Erythroblast (primary cell): ENCODE measurements at places on chromosomes 1 and 21.

GRCh38 chr1:94335447-94335846 lies 82.7 kb upstream of the ABCD3 start:
- no peak for DNase-seq

DNA sequence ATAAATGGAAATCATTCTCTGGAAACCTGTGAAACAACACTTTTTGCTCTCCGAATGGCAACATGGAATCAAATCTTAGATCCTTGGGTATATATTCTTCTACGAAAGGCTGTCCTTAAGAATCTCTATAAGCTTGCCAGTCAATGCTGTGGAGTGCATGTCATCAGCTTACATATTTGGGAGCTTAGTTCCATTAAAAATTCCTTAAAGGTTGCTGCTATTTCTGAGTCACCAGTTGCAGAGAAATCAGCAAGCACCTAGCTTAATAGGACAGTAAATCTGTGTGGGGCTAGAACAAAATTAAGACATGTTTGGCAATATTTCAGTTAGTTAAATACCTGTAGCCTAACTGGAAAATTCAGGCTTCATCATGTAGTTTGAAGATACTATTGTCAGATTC lies 45.7 kb downstream of the PTGFR start:
- DNase-seq, result no peak

GRCh38 chr1:205342986-205343385 lies 13.7 kb downstream of the KLHDC8A start:
- no peak for DNase-seq

- no peak for DNase-seq
Observed at GRCh38 chr1:10932088-10932487, 80.4 kb upstream of the TARDBP start.

DNA sequence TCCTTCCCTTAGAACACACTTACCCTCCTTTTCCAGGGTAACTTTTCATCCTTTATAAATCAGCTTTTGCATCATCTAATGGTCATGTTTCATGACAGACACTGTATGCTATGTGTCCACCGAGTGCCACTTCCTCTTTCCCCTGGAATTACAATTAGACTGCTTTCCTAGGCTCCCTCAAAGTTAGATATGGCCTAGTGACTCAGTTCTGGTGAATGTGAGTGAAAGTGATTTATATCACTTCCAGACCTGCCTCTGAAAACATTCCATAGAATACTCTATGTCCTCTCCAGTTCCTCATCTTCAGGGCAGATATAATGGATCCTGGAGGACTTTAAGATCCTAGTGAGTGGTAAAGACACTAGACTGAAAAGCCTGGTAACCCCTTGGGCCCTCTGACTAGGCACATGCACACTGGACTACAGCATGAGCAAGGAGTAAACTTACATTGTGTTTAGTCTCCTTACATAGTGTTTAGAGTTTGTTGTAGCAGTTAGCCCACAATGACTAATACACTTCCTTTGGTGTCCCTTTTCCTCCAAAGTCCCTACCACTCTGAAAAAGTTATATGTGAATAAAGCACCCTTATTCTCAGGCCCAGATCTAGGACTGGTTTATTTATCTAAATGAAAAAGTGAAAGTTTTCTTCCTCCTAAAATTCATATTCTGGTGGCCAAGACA lies 59.3 kb downstream of the GPR88 start:
- no peak for DNase-seq

- DNase-seq, result no peak
Observed at GRCh38 chr1:38600286-38600685, 259.3 kb downstream of the RRAGC start.

DNA sequence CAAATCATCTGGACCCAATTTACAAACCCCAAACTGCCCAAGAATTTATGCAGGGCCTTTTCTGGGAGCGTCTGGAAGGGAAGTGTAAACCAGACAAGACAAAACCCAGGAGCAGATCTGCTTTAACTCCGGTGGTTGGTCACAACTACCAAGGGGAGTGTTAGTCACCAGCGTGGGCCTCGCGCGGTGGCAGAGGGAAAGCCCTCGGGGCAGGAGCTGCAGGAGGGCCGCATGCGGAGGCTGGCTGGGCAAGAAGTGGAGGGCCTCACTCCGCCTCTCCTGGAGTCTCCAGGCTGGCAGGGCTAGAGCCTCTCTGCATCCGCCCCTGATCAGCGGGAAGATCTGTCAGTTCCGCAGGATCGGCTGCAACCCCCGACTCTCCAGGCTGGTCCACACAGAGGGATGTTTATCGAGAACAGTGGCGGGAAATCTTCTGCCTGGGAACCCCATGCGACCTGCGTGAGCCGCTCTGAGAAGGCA lies 2.0 kb downstream of the COL24A1 start:
- no peak for DNase-seq

GRCh38 chr1:168422203-168422847 lies 121.5 kb downstream of the XCL2 start:
- no peak for DNase-seq

DNA sequence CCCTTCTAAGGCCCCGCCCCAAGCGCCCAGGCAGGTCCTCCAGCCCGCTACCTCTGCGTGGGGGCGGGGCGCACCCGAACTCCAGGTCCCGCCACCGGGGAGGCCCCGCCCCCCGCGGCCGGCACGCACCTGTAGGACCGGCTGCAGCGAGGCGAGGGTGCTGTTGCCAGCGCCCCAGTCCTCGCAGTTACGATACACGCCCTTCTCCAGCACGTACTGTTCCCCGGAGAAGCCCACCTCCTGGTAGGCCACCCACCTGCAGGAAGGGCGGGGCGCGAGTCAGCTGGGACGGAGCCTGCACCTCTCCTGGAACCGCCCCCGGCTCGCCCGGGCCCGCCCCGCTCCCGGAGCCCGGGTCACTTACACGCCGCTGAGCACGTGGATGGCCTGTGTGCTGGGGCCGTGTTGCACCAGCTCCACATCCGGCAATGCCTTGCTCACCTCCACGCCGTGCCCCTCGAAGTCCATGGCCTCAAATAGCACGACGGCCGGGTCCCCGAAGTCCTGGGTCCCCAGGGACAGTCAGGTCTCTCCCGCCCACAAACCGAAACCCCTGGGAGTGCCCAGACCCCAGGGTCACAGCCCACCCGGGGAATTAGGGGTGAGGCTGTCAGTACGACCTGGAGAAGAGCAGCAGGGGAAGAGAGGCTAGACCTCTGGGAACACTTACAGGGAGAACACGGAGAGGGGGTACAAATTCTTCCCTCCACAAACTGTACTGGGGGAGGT lies 17.3 kb downstream of the CRYBG2 start:
- DNase-seq, result peak; percentile 80

DNA sequence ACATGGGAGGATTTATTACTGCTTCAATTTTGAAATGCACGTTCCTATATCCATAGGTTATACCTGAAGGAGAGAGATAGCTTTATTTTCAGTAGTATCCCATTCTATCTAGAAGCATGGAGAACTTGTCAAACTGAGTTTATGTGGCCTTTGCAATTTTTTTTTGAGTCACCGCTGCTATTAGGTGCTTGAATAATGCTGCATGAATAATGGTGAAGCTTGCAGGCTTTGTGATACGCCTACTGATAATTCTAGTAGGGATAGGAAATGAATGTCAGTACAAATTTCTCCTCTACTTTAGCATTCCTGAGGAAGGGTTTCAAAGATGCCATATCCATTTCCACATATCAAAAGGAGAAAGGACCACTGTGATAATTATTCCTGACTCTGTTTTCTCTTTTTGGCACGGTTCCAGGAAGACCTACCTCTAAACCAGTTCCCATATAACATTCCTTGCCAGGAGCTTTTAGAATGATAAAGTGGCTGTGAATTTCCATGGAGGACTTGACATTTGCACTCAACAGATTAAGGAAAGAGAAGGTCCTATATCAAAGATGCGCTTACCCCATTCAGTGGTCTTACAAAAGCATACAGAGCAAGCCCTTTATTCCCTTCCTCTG lies 83.5 kb downstream of the SPATA46 start:
- DNase-seq, result no peak

GRCh38 chr1:156935505-156936128 lies 15.2 kb downstream of the LRRC71 start:
- no peak for DNase-seq

GRCh38 chr1:1880617-1881312 lies 10.1 kb downstream of the GNB1 start:
- DNase-seq, result no peak

DNA sequence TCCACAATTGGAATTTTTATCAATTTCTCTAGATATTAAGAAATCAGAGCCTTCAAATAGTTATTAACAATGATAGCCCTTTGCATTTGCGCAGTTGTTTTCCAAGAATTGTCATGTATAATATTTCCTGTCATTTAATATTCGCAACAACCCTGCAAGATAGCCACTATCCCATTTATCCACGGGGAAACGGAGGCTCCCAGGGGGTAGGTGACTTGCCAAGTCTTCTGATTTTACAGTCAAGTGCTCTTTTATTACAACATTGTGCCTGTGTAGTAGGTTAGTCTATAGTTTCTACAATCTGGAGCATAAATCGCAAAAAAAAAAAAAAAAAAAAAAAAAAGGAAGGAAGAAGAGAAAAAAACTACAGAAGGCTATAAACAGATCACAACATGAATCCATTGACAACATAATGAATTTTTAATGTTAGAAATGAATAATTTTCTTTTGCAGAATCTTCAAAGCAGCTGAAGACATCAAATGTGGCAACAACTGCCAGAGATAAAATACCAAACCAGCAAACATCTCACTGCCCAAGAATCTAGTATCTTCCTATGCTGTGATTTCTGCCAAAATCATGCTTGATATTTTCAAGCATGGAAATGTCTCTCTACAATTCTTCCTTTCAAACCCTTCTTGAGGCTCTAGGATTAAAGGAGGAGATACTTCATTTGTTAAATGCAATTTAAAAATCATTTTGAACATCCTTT lies 125.5 kb downstream of the PTPN14 start:
- no peak for DNase-seq
